ENCODE measurements at places on chromosomes 16 and 17.

GRCh38 chr16:13136901-13137300 is 235.5 kb downstream of the SHISA9 start:
- DNase-seq: no peak

GRCh38 chr17:75589919-75590303 is 2.3 kb downstream of the MYO15B start:
- no peak for DNase-seq

GRCh38 chr17:34578016-34578415 is 1.4 kb upstream of the TMEM132E start:
- DNase-seq: no peak

DNA sequence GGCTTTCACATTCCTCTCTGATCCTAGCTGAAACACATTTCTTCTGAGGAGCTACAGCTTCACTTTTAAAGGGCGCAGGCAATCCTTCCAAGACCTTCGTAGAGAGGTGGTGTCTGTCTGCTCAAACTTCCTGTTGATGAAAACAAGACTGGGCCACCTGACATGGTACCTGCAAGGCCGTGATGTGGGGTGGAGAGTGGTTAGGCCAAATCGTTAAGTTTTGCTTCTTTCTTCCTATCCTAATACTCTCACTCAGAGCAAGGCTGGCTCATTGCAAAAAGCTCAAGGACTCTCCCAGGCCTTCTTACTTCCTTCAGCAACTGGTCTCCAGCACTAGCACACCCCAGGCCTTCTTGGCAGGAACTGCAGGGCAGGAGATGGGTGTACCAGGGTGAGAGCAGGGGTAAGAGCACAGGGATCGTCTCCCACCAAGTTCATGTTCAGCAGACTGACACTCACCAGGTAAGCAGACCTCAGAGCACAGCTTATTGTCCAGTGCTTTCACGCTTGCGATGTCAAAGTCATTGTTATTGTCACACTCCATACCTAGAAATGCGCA is 10.9 kb upstream of the FOXJ1 start:
- DNase-seq: no peak

GRCh38 chr16:70695331-70696070 is 9.6 kb upstream of the MTSS2 start:
- no peak for DNase-seq

GRCh38 chr17:39569126-39569525 is 38.6 kb downstream of the NEUROD2 start:
- no peak for DNase-seq

GRCh38 chr17:45355087-45355486 is 38.3 kb upstream of the MAP3K14 start:
- no peak for DNase-seq

DNA sequence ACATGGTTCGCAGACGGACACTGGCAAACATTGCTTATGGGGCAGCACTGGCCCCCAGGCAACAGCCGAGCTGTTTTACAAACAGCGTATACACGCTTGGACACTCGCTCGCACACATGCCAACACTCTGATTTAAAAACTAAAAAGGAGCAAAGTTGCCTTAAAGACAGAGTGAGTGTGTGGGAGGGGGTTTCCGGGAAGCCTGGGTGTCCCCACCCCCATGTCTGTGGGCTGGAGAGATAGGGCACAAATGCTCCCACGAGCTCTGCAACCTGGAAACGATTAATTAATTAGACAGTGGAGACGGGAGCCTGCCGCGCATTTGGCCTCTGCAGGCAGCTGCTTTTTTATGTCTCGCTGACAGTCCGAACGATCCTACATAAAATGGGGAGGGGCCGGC is 107.9 kb upstream of the ZNF469 start:
- DNase-seq: no peak

GRCh38 chr16:85880861-85881260 is 18.1 kb upstream of the IRF8 start:
- DNase-seq: no peak

- no peak for DNase-seq
Observed at GRCh38 chr16:53945996-53946395, 242.0 kb downstream of the FTO start.

- no peak for DNase-seq
Observed at GRCh38 chr17:45387739-45388138, 44.9 kb downstream of the ARHGAP27 start.

- no peak for DNase-seq
Observed at GRCh38 chr17:43118679-43119615, 6.2 kb downstream of the BRCA1 start.

DNA sequence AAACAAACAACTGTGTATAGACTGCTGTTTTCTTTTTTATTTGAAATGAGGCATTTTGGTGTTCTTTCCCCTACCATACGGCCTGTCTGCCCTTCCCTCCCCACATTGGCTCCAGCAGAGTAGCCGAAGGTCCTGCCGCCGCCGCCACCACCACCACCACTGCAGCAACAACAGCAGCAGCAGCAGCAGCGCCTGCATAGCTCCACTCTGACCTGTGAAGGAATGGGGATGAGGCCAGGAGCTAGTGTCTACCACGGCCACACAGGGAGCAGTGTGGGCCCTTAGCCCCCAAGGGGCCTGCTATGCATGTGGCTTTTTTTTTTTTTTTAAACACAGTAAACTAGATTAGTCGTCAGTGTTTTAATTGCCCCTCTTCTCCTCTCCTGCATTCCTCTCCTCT is 5.6 kb upstream of the CDK5R1 start:
- no peak for DNase-seq

DNA sequence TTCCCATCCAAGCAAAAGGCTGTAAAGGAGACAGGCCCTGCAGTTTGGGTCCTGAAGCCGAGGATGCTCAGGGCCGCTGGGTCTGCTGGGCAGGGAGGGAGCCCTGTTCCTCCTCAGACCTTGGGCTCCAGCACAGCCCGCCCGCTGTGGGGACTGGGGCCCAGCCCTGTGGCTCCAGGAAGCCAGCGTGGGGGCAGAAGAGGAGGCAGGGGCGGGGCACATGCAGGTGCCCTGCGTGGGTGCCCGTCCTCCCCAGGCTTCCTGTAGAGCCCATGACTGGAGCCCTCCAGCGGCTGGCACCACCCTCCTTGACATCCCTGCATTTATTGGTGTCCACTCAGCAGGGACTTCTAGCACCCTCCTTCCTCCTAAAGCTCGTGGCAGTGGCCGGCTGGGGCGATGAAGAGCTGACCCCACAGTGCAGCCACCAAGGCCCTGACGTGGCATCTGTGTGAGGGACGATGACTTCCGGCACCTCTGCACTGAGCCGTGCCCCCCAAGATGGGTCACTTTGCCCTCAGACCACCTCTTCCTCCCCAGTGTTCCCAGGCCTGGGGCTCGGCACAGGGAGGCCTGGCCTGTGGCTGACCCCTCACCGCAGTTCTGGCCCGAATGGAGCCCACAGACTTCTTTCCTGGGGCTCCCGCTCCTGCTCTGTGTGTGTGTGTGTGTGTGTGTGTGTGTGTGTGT is 9.9 kb downstream of the PRSS27 start:
- DNase-seq: no peak

GRCh38 chr17:39622380-39623006 is 4.3 kb upstream of the PPP1R1B start:
- DNase-seq: no peak

- DNase-seq: no peak
Observed at GRCh38 chr17:59369031-59369975, 37.8 kb downstream of the YPEL2 start.

DNA sequence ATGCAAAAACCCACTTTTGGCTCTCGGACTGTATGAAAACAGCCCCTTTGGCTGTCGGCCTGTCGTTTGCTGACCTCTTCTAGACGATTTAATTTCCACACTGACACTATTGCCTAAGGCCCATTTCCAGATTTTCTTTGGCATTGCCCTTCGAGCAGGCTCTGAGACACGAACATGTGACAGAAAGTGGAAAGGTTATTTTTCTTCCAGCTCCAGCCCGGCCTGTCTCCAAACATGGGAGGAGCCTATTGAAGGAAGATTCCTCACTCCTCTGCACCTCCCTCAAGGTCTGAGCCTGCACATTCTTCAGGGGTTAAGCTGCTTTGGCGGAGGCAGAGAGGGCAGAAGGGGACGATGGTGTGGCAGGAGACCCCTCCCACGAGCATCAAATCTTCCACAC is 85.9 kb upstream of the FOXF1 start:
- DNase-seq: no peak

DNA sequence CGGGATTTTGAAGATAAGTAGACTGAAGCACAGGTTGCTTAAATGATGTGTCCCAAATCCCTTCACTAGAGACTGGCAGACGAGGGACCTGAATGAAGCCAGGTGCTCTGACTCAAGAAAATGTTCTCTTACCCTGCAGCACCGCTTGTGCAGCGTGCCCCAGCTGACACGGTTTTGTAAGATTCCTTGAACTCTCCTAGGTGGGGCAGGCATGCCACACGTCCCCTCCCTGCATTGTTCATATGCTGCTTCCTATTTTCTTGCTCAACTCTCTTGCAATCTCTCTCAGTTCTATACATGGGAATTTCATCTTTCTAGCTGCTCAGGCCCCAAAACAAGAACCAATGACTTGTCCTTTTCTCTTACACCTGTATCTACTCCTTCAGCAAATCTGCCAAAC is 22.1 kb upstream of the HNF1B start:
- no peak for DNase-seq

- no peak for DNase-seq
Observed at GRCh38 chr16:70726892-70727361, 41.1 kb upstream of the MTSS2 start.

- no peak for DNase-seq
Observed at GRCh38 chr17:34248511-34249024, 6.5 kb upstream of the CCL2 start.

DNA sequence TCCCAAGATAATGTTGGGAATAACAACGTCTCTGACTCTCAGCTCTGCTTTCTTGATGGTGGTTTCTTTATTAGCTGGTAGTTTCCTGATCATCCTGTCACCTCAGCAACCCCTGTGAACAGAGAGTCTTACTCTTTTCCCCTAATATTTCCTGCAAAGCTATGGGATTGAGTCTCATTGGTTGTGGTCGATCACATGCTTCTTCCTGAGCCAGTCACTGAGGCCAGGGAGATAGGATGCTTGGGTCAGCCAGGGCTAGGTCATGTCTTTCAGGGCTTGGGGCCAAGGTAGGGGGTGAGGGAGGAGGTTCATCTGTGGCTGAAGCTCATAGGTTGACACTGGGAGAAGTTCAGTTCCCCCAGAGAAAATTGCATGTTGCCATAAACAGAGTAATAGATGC is 114.3 kb downstream of the ABCC1 start:
- DNase-seq: no peak

DNA sequence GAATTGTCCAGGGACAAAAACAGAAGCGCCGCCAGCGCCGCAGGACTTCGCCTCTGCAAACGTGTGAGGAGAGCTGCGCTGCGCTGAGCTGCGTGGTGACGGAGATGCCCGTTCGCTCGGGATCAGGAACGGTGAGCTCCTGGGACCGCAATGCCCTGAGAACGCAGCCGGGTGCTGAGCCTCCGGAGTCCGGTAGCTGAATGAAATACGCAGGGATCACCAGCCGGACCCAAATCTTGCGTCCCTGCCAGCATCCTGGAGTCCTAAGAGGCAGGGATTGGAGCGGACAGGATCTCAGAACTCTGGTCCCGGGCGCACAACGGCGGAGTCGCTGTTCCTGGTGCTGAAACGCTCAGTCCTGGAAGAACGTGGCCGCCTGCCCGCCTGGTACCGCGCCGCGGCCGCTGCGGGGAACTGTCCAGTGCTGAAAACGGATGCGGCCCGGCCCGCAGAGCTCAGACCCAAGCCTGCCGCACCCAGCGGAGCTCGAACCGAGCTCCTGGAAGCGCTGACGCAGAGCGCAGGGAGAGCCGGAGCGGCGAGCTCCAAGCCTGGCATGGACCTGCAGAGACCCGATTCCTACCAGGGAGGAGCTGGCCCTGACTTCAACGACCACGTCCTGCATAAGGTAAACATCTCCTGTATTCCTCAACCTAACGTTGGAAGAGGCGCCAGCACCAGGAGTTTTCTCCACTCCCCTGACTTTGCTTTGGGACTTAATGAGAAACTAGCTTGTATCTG is 41.5 kb downstream of the CD300LF start:
- DNase-seq: no peak

- no peak for DNase-seq
Observed at GRCh38 chr17:38750312-38751121, 2.0 kb upstream of the PSMB3 start.

DNA sequence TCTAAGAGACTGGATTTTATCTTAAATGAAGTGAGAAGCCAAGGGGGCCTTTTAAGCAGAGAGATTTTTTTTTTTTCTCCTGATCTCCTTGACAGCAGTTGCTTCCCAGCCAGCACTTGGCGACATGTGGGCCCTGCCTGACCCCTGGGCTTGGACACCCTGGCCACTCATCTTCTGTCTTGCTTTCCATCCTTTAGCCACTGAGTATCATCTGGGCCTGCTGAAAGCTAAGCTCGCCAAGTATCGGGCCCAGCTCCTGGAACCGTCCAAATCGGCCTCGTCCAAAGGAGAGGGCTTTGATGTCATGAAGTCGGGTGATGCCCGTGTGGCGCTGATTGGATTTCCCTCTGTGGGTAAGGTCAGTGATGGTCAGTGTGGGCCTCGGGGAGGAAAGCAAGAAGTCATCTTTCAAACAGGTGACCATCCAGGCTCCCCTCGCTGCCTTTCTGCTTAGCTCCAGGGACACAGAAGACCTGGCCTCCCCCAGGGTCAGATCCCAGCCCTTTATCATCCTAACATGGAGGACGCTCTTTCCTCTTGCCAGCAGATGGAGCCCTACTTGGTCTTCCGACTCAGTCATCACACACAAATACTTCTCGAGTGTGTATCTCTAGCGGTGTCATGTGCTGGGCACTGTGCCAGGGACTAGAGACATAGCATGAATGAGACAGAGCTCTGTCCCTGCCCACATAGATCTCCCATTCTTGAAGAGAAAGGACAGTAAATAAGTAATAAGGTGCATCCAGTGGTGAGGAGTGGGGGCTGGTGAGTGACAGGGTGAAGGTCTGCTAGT is 6.1 kb downstream of the DRG2 start:
- DNase-seq: no peak

DNA sequence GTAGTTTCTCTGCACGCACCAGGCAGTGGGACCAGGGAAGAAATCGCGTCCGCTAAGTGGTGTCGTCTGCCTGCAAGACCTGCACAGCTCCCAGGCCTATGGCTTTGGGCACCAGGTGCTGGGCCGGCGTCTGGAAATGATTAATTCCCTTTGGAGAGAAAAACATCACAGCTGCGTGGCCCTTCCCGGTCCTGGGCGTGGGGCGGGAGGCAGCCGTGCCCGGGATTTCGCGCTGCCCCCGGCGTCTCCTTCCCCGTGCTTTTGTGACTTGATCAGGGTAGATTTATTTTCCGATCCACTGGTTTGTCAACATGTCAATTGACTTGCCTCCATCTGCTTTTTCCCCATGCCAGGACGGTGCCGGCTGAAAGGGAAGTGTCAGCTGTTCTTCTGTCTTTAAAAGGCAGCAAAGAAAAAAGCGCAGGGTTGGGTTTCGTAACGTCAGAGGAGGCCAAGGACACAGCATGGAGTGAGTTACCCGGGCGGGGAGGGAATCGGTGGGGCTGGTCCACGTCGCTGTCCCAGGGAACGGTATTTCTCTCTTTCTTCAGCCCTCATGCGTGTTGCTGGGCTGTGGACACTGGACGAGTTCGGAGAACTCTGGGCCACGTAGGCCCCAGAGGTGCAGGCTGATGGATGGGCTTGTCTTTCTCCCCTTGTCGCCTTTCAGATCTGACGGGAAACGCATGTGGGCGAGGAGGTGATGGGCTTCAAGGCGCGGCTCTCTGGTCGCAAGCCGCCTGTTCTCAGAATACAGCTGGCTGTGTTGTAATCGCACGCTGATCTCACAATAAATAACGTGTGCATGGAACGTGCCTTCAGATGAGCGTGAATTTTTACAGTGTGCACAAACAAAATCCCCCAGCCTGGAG is 188.1 kb upstream of the ZNF469 start:
- no peak for DNase-seq

GRCh38 chr17:79732254-79732653 is 1.5 kb downstream of the ENPP7 start:
- no peak for DNase-seq

Measured in 8988T (cell line).